Cardiac atrium fibroblast (primary cell): ENCODE measurements at places on chromosomes 4 and X. TPM values are rescaled to one million over a fixed set of nuclear protein-coding genes. Genes with fewer than 3 reads are reported as not detected.

Gene MAGEA11
- not detected in 2 replicates for total RNA-seq

Gene PRKX
- 6.5 and 21.1 TPM in 2 replicates for total RNA-seq

Gene RPS6KA6
- total RNA-seq, result 0.18 and 0.49 TPM in 2 replicates

Gene KLB
- total RNA-seq, result not detected in 2 replicates

Gene SYP
- 0.32 and 0.54 TPM in 2 replicates for total RNA-seq

Gene SLC6A14
- total RNA-seq, result not detected in 2 replicates

Gene FAM3A
- total RNA-seq, result 43.1 and 44.9 TPM in 2 replicates

Gene HMGB2
- total RNA-seq, result 19.9 and 23.7 TPM in 2 replicates

Gene COX7B2
- not detected in 2 replicates for total RNA-seq

Gene SYN1
- total RNA-seq, result 3.6 and 13.9 TPM in 2 replicates
